BJ (cell line): ENCODE measurements at places on chromosomes 3 and 15.

DNA sequence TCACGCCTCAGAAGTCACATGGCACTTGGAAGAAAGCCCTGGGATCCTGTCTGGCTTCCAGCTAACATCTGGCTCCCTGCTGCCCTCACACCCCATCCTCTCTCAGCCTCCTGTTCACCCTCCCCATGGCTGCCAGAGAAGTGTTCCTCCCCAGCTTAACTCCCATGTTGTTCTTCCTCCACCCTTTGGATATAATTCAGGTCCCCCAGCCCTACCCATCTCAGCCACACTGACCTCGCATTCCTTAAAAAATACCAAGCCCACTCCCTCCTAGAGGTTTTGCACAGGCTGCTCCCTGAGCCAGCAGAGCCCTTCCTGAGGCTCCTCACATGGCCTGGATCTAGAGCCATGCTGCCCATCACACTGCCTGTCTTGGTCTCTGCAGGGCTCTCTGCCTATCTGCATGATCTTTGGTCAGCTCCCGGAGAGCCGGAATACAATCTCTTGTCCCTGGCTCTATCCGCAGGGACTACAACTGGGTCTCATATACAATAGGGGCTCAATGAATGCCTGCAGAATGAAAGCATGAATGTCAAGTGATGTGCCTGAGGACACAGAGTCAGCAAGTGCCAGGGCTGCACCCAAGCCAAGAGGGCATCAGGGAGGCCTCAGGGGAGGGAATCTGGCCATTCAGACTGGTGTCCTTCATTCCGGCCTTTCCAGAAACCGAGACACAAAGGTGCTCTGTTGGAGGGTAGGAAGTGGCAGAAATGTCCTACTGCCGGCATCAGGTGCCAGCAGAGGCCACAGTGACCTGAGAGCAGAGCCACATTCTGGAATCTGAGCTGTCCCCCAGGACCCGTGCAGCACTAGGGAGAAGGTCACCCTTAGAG, 3.8 kb upstream of the TKT start:
- no peak for DNase-seq

DNA sequence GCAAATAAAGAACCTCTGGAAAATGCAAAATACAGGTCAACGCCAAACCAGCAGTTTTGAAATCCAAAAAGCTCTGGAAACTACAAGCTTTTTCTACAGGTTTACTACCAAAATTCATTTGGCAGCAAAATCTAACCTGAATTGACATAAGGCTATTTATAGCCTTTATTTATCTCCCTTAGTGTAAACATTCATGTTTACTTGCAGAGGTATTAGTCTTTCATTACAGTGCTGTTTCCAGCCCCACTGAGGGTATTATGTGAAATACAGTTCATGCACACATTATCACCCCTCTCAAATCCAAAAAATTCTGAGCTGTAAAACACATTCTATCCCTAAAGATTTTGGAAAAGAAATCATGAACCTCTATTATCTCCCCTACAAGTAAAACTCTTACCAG, 7.2 kb downstream of the SKIC8 start:
- no peak for DNase-seq

DNA sequence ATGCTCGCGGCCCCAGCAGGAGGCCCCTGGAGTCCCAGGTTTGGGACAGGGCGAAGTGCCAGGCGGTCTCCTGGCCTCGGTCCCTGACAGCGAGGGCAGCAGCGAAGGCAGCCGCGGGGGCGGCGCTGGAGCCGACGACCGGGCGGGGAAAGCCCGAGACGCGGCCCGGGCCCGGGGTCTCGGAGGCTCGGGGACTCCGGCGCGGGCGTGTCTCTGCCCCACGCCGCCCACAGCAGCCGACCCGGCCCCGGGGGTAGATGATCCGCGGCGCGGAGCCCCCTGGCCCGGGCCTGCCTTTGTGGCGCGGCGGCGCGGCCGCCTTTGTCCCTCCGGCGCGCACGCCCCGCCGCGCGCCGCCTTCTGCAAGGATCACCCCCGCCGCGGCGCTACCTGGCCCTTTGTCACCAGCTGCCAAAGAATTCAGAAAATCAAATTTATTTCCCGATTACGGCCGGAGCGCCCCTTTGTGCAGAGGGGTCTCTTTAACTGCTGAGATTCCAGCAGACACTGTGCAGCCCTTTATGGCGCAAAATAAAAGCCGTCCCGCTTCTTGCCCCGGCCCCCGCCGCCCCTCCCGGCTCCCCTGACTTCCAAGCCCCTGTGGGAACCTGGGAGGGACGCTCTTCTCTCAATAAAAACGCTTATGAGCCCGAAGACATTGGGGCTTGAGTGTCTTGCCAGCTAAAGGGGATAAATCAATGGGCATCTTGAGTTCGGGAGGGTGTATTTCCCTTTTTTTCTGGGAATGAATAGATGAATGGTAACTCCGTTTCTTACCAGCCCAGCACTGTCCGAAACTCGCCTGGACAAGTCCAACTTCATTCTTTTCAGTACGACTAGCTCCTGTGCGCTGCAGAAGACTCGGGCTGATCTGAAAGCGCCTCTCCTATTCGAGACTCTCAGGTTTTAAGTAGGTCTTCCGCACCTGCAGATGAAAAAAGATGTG, 68.4 kb downstream of the HES1 start:
- no peak for DNase-seq

DNA sequence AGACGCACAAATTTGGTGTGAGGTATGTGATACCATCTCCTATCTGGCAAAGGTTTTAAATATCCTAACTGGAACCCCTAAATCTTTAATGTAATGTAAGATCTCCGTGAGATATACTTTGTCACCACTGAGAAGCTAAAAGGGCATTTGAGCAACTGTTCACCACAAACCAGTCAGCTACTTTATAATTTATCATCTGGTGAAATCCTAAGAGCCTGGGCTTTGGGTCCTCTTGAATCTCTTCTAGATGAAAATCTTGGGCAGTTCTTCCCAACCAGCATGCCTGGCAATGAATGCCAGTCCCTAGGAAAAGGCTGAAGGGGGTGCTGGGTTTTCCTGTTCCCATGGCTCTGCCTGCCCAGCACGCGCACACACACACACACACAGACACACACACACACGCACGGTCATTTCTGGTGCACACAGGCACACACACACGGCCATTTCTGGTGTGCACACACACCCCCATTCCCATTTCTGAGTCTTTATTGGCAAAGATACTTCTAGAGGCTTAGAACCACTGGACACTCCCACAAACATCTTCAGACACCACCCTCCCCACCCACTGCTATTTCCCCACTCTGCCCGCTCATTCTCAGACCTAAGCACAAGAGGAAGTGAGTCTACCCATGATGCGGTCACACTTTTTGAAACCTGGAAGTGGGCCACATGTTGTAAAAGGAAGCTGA, 72.6 kb downstream of the MYO1E start:
- DNase-seq = peak; percentile 93

DNA sequence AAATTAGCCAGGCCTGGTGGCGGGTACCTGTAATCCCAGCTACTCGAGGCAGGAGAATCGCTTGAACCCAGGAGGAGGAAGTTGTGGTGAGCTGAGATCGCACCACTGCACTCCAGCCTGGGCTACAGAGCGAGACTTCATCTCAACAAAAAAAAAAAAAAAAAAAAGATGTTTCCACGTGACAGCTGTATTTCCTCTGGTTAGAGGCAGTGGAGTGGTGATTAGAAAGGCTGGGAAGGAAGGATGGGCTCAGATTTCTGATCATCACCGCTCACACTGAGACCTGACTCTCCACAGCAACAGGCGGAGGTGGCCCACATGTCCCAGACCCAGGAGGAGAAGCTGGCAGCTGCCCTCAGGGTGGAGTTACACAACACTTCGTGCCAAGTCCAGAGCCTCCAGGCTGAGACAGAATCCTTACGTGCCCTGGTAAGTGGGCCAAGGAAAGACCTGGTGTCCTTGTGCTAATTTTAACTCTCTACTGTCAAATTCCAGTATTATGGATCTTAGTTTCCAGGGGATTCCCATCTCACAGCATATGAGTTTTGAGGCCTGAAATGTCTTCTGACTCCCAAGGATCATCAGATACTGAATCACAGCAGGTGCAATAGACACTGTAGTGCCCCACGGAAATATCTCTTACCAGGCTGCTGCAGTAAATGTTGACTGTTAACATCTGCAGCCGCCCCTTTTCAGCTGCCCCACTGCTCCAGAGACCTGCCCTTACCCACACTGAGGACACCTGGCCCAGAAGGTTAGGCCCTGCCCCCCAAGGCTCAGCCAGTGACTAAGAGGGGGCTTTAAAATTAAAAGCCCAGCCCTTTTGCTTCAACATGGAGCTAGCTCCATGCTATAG, 66.9 kb downstream of the BFSP2 start:
- DNase-seq = no peak

DNA sequence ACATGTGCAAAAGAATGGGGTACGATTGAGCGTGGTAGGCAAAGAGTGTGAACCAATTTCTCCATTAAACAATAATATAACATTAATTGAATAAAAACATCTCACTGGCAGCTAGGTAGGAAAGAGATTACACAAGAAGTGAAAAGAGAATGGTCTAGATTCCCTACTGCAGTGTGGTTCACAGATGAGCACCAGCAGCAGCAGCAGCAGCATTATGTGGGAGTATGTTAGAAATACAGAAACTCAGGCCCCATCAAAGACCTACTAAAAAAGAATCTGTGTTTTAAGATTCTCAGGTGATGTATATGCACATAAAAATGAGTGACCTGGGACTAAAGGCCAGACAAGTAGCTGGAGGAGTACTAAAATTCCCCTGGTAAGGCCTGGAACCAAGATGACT, 118.2 kb downstream of the ADAM10 start:
- DNase-seq = no peak

DNA sequence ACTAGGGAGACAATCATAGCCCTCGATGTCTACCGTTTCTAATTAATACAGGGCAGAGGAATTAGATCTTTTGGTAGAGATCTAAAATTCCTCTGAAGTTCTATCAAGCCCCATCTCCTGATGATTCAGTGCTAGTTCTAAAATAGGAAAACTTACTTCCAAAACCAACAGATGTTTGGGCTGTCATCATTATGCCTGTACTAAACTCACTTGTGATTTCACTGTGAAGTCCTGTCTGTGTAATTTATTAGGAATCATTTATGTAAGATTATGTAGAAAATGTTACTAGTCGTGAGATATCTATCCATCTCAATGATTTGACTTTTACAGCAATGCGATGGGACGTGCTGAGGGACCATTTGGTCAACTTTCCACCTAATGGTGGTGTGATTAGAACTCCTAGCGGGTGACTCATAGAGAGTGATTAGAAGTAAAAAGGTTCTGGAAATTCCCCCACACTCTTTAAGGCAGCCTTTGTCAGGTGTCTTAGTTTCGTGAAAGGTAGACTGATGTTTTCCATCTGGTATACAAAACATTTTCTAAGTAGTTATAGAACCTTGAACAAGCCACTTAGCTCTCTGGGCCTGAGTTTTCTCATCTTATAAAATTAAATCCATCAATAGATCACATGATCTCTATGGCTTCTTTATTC, 34.2 kb downstream of the LIPC start:
- no peak for DNase-seq

DNA sequence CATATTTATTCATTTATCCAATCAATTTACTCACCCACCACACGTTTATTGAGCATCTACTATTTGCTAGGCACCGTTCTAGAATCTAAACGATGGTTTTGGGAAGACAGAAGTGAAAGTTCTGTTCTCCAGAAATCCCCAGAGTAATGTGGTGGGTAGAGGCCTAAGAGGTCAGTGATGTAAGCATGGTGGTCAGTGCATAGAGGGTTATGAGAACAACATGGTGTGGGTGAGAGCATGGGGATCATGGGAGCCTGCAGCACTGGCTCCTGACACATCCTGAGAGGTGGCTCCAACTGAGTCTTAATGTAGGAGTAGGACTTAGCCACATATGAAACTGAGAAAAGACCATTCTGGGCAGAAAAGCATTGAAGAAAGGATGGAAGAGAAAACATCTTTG, 85.3 kb upstream of the TNFAIP8L3 start:
- DNase-seq = no peak

GRCh38 chr15:67806536-67806935, 18.8 kb upstream of the SKOR1 start:
- no peak for DNase-seq

DNA sequence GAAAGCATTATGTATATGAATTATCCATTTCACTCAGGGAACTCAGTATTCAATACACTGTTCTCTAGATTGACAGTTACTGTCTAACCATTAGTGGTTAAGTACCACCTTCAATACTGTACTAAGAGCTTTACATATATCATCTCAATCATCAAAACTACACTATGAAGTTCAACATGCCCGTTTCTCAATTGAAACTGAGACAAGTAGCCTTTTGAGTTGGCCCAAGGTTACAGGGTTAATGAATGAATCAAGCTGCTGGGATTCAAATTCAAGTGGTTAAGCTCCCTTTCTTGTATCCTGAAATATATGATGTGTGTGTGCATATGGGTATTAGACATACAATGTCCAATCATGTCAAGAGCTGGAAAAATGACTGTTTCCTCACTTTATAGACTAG, 5.8 kb downstream of the TASOR start:
- DNase-seq = no peak

- DNase-seq = no peak
Measured at GRCh38 chr15:101242160-101242998, 9.5 kb downstream of the CHSY1 start.

DNA sequence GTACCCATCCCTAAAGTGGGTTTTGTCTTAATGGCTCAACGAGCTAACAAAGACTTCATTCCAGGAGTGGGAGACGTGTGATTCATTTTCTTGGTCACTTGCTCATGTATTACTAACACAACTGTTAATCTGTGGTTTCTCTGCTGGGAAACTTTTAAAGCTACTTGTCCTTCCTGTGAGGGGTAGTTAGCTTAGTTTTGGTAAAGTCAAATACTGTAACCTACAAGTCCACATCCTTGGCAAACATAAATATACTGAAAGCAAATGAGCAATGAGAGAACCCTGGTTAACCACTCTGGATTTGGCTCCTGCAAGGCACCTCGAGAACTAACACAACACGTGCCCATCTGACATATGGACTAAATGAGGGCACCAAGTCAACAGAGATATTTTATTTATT, 19.9 kb downstream of the NOX5 start:
- peak; percentile 50 for DNase-seq

DNA sequence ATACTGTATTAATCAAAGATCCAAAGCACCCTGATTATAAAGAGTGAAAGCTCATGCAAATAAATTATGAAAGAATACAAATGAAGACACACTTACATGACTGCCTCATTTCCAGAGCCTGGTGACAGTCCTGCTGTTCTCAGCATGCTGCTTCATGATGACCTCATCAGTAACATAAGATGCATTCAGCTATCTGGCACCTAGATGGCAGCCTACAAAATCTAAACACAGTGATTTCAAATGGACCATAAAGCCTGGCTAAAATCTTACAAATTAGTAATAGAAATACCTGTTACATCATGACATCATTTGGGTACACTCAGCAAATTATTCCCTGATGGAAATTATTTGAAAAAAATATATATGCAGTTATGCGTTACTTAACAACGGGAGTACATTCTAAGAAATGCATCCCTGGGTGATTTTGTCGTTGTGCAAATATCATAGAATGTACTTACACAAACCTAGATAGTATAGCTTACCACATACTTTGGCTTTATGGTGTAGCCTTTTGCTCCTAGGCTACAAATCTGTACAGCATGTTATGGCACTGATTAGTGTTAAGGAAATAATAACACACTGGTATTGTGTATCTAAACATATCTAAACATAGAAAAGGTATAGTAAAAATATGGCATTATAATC, 207.2 kb downstream of the EPHA3 start:
- DNase-seq = peak; percentile 9
